CD4-positive, alpha-beta T cell (primary cell): ENCODE measurements at places on chromosomes 5 and 9.

DNA sequence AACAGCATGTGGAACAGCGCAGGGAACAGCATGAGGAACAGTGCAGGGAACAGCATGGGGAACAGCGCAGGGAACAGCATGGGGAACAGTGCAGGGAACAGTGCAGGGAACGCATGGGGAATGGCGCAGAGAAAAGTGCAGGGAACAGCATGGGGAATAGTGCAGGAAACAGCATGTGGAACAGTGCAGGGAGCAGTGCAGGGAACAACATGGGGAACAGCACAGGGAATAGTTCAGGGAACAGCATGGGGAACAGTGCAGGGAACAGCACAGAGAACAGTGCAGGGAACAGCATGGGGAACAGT is 2.0 kb downstream of the LCN8 start:
- DNase-seq: no peak

- DNase-seq: no peak
Measured at GRCh38 chr9:70324963-70325362, 66.2 kb downstream of the SMC5 start.

GRCh38 chr5:43038496-43038989 is 1.6 kb downstream of the ANXA2R start:
- no peak for DNase-seq

DNA sequence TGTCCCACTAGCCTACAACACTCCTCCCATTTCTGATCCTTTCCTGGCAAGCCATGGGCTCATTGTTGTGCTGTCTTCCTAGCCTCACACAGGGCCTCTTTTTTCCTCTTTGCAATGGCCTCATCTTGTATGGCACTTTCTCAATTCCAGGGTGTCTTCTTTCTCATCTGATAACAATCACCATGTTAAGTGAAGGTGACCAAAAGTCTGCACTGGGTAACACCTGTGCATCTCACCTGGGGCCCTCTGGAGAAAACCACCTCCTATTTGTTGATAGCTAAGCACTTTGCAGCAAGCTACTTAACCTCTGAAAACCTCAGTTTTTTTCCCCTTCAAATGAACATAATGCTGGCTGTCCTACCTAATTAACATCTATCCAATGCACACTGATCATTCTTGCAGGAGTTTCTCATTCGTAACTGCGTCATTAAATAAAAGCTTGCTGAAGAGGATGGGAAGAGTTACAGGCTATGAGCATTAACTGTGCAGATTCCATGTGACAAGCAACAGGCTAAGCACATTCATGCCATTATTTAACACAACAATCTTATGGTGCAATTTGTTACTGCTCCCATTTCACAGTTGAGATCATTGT is 60.1 kb upstream of the STK32A start:
- DNase-seq: no peak

DNA sequence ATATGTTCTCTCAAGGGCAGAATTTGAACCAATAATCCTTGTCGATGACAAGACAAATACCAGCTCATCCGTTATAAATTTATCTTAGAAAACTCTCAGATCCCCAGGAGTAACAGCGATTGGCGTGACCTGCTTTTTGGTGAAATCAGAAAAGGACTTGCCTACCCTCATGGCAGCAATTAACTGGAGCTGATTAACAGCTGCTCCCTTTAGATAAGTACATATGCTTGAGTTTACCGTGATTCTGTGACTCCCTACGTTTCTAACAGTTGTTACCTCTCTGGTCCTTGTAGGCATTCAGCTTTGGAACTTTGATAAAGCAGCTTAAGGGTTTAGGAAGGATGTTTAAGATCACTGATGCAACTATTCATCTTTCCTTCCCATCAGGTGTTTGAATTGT is 2.6 kb downstream of the INVS start:
- no peak for DNase-seq

DNA sequence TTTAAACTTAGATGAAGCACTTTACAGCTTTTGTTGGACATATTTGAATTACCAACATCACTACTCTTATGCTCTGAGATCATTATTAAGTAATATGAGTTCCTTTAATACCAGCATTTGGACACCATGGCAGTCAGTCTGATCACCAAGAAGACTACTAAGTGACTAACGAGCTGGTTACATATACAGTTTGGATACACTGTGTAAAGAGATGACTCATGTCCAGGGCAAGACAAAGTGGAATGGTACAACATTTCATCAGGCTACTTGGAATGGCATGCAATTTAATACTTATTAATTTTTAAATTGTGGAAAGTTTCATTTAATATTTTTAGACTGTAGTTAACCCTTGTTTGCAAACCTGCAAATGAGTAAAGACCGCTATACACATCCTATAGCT is 237.4 kb upstream of the PRDM9 start:
- no peak for DNase-seq

DNA sequence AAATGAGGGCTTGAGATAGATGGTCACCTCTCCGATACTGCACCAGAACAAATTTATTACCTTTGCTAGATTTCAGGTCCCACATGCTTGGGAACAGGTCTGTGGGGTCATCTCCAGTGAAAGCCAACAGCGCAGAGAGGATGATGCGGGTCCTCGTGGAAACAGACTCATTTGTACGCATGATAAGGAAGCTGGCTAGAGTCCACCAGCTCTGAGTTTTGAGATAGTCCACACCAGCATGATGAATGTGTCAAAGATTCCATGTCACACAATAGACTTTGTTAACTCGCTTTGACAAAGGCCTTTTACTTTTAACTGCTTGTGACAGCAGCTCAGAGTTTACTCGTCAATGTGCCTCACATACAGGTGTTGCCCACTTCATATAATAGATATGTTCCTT is 105.4 kb upstream of the TBCA start:
- DNase-seq: no peak

DNA sequence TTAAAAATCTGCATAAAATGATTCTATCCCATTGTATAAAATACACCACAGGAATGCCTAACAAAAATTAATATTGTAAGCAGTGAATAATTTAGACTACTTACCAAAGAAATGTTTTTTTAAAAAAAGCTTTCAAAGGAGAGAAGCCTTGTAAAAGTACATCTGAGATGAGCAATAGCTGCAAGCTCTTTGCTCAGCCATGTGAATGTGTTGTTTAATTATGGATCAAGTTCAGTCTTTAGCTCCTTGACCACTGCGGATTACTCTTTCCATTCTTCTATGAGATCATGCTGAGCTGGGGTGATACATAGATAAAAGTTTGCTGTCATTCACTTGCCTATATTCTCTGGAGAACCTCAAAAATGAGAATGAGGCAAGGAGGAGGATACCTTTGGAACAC is 782.4 kb upstream of the ZNF608 start:
- no peak for DNase-seq

- DNase-seq: no peak
Measured at GRCh38 chr5:162128117-162128516, 60.5 kb downstream of the GABRG2 start.

GRCh38 chr9:3521966-3522365 is 3.8 kb downstream of the RFX3 start:
- no peak for DNase-seq

- no peak for DNase-seq
Measured at GRCh38 chr5:9151684-9152427, 394.0 kb downstream of the SEMA5A start.

DNA sequence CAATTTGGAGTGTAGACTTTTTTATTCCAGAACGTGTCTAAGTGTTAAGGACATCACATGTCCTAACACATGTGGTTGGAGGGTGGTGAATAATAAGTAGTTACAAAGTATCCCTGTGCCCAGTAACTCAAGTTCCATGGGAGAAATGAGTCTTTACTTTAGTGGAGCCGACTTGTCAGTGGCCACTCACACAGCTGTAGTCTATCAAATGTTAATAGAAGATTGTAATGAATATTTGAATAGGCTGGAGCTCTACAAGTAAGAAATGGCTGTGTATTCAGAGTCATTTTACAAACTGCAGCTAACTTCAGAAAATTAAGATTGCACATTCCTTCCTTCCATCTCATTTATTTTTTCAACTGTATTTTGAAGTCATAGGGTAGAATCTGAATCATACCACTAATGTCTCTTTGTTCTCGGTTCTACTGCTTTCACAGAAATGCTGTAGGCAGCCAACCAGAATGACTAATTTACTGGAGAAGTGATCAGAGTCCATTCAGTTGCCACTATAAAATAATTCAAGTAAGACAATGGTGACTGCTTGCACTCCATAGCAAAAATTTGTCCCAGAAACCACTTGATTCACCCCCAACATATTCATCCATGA is 394.8 kb downstream of the NR2F1-AS1 start:
- no peak for DNase-seq

GRCh38 chr9:134619448-134619982 is 22.1 kb upstream of the COL5A1 start:
- no peak for DNase-seq

GRCh38 chr5:180027459-180028089 is 44.0 kb downstream of the RNF130 start:
- DNase-seq: no peak

- DNase-seq: no peak
Measured at GRCh38 chr5:98524773-98525172, 248.7 kb upstream of the RGMB start.

GRCh38 chr9:107489687-107490605 is at the start of gene KLF4:
Gene KLF4 (minus strand): TSS chr9:107489769. CDS start chr9:107489172, 597 bp downstream.
- peak; percentile 37 for DNase-seq

GRCh38 chr5:7410936-7411511 is 15.1 kb downstream of the ADCY2 start:
- DNase-seq: no peak

GRCh38 chr5:130043834-130044233 is 139.6 kb downstream of the CHSY3 start:
- DNase-seq: no peak

DNA sequence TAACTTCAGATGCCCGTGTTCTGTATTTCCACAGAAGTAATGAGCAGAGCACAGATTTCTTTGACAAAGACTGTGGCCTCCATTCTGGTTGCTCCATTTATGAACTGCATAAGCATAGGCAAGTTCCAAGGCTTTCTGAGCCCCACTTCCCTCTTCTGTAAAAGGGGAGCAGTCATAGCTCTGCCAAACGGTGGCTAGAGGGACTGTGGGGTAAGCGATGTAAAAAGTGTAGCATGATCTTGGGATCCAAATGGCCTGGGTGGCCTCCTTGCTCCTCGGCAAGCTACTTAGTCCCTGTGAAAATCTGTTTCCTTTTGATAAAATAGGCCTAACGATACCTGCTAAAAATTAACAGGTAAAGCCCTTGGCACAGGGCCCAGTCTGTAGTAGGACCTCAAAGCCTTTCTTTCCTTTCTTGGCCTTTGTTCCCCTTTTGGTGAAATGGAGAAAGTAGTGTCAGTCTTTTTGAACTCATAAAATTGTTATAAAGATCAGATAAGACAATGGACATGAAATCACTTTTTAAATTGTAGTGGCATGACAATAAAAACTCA is 646.6 kb downstream of the ACTL7B start:
- no peak for DNase-seq

- DNase-seq: no peak
Measured at GRCh38 chr5:131979816-131980215, 31.6 kb downstream of the ACSL6 start.

DNA sequence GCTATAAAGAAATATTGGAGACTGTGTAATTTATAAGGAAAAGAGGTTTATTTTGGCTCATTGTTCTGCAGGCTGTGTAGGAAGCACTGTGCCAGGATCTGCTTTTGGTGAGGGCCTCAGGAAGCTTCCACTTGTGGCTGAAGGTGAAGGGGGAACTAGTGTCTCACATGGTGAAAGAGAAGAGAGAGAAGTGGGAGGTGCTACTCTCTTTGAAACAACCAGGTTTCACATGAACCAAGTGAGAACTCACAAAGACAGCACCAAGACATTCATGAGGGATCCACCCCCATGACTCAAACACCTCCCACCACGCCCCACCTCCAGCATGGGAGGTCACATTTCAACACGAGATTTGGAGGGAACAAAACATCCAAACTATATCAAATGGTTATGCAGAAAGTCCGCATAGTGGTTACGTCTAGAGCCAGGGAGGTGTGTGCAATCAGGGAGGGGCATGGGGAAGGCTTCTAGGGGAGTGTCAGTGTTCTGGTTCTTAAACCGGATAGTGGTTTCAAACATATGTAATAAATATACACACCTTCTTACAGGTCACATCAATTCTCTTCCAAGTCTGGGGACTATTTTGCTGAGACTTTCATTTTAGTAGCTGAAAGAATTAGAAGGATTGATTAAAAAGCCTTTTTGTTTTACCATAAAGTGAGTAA is 113.0 kb downstream of the TRIO start:
- DNase-seq: no peak

- DNase-seq: no peak
Measured at GRCh38 chr5:89301321-89302025, 418.5 kb upstream of the MEF2C start.

DNA sequence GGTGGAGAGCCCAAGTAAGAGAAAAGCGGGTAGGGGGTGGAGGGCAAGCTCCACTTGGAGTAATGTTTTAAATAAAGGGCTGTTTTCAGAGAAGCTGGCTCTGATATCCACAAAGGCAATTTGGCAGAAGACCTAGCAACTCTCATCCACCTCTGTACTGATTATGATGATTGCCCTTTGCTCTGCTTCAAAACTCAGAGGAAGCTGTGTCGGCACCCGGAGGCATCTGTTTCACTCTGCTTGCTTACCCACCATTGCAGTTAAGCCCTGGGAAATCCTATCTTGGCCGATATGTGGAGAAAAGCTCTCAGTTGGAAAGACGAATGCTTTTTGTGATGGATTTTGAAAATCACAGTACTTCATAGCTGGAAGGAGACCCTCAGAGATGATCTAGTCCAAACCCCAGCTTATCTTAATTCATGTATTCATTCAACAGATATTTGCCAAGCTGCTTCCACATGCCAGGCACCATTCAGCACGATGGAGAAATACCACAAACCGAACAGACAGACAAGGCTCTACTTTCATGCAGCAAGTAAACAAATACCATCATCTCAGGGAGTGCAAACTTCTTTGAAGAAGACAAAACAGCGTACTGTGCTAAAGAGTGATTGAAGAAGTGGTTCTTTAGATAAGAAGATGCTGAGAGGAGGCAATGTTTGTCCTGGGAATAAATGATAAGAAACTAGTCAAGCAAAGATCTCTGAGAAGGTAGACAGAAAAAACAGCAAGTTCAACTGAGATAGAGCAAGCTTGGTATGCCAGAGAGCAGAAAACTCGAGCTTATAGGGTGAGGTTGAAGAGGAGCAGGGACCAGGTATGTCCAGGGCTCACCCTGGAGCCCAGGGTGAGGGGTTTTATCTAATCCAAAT is 140.4 kb upstream of the SPDL1 start:
- DNase-seq: no peak

DNA sequence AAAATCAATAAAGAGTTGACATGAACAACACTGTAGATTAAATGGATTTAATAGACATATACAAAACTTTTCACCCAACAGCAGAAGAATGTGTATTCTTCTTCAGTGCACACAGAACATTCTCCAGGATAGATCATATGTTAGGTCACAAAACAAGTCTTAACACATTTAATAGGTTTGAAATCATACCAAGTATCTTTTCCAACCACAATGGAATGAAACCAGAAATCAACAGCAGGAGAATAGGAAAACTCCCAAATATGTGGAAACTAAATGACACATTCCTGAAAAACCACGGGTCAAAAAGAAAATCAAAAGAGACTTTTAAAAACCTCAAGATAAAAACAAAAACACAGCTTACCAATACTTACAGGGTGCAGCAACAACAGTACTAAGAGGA is 790.1 kb upstream of the ZNF608 start:
- no peak for DNase-seq
